Cortex of kidney (tissue), 1 donor: ENCODE measurements at places on chromosomes 1 and 21.

- DNase-seq, result no peak
Measured at GRCh38 chr1:9473032-9473807, 66.0 kb upstream of the SLC25A33 start.

DNA sequence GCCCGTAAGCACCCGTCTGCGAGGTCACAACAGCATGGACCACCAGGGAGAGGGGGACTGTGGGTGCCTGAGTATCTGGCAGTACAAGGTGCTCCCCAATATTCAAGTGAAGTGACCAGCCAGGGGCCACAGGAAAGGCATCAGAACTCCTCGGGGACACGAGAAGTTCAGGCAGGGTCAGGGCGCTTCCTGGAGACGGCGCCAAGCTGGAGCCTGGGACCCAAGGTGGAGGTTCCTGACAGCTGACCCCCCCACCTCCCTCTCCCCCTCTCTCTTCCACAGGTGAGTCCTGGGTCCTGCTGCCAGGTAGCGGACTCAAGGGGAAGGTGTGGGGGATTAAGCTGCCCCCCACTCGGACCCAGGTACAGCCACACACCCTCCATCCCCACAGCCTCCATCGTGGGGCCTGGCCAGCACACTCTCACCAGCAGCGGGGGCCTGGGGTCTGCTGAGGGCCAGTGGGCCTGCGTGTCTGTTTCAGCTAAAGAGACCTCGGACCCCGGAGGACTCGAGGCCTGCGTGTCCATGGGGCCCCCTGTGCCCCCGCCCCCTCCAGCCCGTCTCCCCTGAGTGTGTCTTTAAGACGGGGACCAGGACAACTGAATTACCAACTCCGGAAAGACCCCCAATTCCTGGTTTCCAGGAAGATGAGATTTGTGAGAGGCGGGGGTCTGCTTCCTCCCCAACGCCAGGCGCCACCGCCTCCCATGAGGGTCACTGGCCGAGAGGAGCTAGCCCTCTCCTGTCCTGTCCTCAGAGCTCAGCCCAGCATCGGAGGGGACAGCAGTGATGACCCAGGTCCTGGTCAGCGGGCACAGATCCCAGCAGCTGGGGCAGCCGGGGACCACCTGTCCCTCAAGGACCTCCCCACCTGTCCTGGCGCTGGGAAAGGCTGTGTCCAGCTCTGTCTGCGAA, 6.2 kb downstream of the TNFRSF18 start:
- DNase-seq, result no peak

DNA sequence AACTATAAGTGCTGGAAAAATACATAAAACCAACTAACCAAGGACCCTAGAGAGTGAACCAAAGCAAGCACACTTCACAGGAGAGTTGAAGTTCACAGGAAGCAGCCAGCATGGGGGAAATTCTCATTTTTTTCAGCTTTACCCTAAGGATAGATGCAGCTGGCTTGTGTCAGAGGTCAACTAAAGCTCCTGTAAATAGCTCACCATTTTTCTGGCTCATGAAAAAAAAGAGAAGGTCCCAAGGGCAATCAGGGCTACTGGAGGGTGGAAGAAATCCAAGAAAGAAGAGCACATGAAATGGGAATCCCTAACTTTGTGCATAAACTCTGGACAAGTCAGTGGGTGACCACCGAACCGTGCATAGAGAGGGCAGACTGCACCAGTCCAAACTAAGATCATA, 58.3 kb downstream of the KCNJ15 start:
- DNase-seq, result no peak

GRCh38 chr21:39148975-39149374, 34.3 kb downstream of the PSMG1 start:
- no peak for DNase-seq

DNA sequence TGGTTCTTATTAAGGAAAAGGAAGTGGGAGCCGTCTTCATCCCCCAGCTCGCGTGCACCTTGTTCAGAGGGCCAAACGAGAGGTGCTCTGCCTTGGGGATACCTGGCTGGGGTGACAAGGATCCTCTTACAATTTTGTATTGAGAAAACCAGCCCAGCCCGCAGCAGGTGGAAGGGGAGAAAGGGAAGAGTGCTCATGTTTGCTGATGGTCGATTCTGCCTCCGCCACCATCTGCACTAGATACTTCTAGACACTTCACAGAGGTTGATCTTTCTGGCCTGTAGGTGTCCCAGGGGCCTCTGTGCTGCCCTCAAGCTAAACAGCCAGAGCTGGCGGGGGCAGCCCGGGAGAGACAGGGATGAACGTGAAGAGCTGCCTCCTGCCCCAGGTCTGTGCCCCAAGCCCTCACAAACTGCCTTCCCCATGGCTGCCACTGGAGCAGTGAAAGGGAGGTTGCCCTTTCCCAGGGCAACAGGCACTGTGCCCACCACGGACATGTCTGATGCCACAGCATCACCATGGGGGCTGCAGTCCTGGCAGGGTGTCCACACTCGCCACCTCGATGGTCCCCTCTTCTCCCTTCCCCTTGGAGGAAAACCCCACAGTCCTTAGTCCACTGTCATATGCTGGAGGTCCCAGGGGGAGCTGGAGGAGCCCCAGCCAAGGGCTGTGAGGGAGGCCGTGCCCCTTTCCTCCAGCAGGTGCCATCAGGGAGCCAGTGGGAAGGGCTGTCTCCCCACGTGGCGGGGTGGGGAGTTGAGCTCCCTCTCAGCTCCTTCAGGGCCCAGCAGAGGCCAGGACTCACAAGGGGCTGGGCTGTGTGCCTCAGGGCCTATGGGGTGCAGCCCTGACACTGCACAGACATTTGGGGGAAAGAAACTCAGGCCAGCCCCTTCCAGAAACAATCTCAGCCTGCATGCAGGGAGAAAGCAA, 8.1 kb downstream of the ADPRS start:
- DNase-seq, result no peak

- no peak for DNase-seq
Measured at GRCh38 chr1:233607252-233608119, 6.4 kb upstream of the KCNK1 start.

DNA sequence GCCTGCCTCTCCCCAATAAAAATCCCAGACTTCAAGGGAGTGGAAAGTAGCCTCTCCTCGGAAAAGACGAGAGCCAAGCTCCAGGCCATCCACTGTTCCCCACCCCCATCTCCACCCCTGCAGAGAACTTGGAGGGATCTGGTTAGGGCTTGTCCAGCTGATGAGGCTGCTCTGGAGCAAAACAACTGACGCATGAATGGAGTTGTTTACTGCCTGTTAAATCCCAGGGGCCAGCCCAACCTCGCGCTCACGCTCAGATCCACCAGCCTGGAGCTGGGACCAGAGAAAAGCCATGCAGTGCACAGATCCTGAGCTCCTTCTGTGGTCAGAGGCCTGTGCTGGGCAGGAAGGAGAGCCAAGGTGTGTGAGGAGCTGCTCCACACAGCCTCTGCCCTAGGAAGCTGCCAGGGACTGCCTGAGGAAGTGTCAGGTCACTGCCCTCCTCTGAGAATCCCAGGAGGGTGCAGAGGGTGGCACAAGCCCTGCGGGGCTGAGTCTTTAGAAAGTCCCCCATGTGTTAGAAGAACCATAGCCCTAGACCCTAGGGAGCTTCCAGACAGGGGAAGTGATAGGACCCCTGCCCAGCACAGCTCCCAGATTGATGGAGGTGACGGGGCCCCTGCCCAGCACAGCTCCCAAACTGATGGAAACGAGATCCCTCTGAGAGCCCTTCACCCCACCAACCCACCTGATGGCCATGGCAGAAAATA, 109.0 kb upstream of the IPO9 start:
- DNase-seq, result no peak

- no peak for DNase-seq
Measured at GRCh38 chr21:36915014-36915695, 51.3 kb downstream of the HLCS start.

DNA sequence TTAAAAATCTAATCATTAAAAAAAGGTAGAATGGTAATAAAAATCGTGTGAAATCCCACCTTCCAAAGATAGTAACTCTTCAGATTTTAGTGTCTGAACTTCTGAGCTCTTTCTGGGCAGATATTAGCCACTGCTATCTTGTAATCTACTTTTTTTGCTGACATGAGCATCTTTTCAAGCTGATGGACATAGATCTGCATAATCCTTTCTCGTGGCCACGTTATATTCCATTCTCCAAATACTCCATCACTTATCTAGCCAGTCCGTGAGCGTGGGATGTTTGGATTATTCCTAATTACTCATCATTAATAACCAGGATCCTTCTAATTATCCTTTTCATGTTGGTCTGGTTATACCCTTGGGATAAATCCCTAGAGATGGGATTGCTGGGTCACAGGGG, 254.2 kb upstream of the VAMP3 start:
- no peak for DNase-seq

DNA sequence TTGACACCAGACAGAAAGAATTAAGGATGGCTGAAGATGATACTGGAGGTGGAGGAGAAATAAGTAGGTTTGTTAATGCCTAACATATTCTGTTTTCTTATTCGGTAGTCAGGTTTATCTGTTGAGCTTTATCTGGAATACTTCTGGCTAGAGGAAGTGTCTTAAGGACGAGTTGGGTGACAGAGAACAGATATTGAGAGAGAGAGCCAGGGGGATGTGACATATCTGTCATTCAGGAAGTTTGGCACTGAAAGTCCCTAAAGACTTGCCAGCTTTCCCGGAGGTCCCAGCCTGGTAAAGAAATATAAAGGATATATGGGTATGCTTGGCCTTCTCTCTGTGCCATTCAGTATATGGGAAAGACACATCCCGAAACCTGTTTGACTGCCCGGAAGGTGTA, 280.6 kb downstream of the ZP4 start:
- no peak for DNase-seq

DNA sequence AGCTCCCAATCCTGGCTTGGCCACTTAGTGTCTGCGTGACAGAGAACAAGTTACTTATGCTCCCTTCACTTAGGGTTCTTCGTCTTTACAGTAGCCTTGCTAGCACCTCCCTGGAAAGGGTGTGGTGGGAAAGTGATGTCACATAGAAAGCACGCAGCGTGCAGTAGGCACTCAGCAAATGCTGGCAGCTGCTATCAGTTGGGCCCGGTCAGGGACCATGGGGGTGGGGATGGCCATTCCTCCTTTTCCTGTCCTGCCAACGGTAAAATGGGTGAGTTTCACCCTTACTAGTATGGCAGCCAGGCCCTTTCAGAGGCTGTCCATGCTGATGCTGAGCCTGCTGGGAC, 6.2 kb upstream of the KCNA10 start:
- DNase-seq, result no peak

DNA sequence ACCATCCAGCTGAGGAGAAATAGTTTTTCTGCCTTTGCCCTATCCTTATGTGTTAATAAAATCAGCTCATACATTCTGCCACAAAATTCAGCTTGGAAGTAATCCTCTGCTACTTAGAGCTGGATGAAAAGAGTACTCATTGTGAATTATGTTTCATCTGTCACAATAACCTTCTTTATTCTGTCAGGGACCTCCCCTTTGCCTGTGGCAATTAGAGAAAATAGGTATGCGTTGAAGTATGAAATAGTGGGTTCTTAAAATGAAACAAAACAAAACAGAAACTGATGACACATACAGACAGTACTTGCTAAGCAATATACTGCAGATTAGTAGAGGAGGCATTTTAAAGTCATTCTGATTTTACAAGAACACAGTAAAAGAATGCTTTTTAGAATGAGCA, 578.5 kb downstream of the USP25 start:
- DNase-seq, result no peak

DNA sequence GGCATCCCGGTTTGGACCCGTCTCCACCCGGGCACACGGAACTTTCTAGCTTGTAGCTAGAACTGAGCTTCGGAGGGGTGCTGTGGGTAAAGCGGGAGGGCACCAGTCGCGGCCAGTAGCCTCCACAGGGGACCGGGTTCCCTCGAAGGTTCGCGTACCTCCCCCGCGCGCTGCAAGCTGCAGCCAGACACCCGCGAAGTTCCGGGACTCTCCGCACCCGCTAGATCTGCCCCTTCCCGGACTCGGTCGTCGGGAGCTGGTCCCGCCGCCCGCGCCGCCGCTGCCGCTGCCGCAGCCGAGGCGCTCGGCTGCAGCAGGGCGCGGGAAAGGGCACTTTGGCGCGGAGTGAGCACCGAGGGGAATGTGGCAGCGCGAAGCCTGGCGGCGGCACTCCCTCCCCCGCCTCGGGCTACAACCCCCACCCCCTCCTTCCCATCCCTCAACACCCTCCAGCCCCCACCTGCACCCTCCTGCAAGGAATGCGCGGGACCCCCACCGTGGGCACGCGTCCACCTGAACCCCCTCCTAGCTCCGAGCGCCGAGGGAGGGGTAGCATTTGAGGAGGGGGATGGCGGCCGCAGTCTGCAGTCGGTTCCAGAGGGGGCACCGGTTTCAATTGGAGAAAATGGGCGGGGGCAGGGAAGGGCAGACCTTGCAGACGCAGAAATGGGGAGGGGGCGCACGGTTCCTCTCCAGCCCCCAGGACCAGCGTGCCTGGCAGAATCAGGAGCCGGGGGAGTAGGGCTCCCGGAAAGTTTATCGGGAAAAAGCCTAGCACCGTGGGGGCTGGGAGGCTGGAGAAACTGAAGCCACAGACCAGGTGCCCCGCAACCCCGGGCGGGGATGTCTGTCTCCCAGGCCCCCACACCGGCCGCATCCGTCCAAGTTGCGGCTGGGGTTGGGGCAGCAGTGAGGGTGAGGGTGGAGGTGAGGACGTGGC, 968 bp downstream of the CSMD2 start:
- no peak for DNase-seq

DNA sequence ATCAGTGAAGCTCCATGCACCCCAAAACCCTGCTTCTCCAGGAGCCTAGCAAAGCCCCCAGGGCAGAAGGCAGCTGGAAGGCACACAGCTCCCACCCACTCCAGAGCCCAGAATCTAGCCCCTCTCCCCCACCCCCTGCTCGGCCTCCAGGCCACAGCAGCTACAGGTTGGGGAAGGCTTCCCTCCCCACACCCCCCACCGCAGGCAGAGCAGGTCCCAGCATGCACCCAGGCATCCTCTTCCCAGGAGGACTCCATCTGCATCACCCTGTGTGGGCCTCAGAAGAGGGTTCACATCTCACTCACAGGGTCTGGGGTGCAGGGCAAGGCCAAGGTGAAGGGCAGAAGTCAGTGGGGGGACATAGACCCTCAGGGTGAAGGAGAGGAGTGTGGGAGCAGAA, 719 bp downstream of the S100A14 start:
- DNase-seq, result no peak

DNA sequence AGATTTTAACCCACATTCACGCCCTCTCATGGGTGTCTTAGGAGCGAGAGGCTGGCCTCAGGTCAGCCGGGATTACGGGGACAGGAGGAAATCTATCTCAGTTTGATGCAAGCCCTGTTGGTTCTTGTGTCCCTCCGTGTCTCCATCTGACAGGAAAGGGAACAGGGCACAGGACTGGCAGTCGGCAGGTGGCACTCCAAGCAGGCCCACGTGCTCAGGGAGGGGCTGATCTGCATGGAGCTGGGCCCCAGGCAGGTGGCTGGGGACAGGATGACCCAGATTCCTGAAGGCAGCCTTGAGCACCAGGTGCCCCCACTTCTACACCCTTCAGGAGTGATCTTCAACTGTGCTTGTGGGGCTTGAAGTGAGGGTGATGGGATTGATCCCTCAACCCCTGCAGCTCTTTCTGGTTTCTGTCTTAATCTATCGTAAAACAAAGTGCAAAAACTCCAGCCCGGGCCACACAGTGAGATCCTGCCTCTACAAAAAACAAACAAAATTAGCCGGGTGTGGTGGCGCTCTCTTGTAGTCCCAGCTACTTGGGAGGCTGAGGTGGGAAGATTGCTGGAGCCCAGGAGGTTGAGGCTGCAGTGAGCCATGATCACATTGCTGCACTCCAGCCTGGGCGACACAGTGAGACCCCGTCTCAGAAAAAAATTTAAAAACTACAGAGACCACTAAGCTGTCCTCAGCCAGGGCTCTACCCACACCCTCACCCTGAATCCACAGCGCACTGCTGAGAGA, 8.3 kb downstream of the PLEKHG5 start:
- no peak for DNase-seq

GRCh38 chr1:85316321-85316720, 39.9 kb upstream of the BCL10 start:
- no peak for DNase-seq

GRCh38 chr1:95640746-95641145, 406.7 kb downstream of the RWDD3 start:
- DNase-seq, result no peak
